Activated naive CD8-positive, alpha-beta T cell treated with anti-CD3 and anti-CD28 coated beads, Interleukin-2, amount 50 U/mL, for 24 hours (primary cell): ENCODE measurements at places on chromosomes 3 and 15.
A peak's percentile ranks its signal among the peaks of the same experiment; 100 is the strongest.

DNA sequence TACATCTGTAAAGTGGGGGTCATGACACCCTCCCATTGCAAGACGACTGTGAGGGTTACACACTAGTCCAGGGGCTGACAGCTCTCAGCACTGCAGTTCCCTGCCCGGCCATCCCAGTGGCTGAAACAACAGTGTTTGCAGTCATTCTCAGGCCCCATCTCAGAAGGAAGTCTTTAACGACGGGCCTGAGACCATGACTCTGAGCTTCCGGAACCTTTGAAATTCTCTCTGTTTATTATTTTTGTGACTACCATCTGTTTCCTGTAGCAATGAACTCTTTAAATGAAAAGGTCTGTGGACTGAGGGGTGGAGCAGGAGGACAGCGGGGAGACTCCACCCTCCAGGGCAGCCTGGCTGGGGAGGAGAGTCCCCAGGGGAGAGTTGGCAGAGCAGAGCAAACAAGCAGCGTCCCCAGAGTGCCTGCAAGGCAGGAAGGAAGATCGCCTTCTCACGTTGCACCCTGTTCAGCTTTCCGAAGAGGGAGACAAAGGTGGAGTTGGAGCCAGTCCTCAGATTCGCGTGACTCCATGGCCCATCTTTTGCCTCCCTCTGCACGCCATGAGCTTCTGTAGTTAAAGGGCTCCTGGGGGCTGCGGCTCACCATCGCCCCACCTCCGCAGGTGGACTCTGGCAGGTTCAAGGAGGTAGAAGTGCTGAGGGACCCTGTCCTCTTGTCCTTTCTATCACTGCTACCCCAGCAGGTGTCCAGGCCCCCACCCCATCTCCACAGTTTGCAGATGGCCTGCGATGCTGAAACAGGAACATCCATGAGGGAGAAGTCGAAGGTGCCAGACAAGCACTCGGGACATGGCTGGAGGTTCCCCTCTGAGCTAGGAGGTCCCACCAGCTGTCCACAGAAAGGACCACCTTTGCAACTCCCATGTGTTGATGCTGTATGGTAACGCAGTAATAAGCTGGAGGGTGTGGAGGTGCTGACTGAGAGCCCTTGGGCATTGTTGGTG, 525.8 kb upstream of the PROK2 start:
- DNase-seq, result peak; percentile 28

GRCh38 chr15:74392451-74392830, 25.0 kb upstream of the CYP11A1 start:
- DNase-seq, result peak; percentile 20

- no peak for DNase-seq
Measured at GRCh38 chr15:45873781-45874180, 239.0 kb downstream of the SQOR start.

DNA sequence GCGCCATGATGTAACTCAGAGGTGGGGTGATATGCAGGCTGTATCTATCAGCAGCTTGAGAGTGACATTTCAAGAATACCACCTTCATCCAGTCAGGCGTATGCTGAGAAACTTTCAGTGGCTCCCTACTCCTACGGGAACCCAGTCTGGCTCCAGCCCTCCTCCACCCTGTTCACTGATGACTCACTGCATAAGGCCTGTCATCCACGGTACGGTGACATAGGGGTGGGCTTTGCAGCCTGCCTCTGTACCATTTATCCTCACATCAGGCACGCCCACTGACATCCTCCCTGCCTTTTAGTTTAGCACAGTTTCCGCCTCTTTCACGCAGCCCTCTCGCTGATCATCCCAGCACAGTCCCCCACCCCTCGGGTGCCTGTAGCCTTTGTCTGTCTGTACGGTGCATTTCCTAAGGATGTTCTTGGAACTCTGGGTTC, 11.7 kb downstream of the PXYLP1 start:
- peak; percentile 74 for DNase-seq

GRCh38 chr15:50107157-50107556, 11.9 kb downstream of the ATP8B4 start:
- no peak for DNase-seq

DNA sequence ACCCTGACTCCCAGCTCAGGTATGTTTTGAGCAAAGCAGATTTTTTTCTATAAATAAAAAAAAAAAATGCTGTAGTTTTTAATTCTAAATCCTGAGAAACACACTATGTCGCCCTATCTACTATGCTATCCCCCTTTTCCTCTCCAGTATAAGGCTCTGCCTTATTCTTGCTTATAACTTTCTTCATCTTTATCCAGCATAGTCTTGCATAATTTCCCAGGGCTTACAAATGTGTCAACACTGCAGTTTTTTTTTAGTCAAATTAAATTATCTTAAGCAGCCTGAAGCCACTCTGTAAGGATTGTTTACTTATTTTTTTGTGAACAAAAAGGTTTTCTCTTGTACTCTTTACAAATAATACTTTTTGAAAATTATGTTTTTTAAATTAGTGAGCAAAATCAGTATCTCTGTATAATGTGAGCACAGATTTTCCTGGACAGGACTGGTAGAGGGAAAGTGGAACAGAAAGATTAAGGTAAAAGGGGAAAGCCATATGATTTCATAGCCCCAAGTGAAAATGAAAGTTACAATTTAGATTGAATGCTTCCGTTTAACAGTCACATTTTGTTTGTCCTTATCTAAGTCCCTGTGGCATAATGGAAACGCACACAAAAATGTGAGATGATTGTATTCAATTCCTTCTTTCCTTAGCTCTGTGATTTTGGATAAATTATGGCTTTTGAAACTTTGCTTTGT, 5.6 kb upstream of the PYDC2 start:
- DNase-seq, result no peak

DNA sequence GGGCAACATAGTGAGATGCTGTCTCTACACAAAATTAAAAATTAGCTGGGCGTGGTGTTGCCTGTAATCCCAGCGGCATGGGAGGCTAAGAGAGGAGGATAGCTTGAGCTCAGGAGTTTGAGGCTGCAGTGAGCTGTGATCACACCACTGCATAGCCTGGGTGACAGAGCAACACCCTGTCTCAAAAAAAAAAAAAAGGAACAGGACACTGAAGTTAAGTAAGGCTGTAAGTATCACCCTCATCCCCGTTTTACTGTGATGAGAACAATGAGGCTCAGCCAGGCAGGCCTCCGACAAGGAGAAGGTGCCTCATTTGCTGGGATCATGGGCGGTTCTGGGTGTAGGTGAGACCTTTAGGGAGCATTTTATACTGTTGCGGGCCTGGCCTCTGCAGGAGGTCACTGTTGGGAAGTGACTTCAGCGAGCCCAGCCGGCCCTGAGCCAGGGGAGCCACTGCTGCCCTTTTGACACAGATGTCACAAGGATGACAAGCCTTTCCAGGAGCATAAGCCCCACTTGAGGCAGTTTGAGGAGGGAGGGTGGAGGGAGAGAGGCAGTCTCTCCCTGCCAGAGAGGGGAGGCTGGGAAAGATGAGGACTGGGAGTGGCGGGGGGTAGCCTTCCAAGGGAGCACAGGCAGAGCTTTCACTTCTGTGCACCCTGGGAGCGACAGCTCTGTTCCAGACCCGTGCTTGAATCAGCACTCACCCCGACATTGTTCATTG, 30.8 kb downstream of the IRAK2 start:
- DNase-seq, result no peak

DNA sequence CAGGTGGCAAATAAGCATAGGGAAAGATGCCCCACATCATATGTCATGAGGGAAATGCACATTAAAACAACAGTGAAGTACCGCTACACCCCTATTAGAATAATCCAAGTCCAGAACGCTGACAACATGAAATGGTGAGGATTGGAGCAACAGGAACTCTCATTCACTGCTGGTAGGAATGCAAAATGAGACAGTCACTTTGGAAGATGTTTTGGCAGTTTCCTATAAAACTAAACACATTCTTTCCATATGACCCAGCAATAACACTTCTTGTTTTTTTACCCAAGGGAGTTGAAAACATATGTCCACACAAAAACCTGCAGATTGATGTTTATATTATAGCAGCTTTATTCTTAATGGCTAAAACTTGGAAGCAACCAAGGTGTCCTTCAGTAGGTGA, 116.4 kb upstream of the TOPAZ1 start:
- no peak for DNase-seq
